ENCODE measurements at places on chromosomes 2 and 18.

GRCh38 chr2:235690809-235691450 lies 197.1 kb downstream of the AGAP1 start:
- no peak for DNase-seq

DNA sequence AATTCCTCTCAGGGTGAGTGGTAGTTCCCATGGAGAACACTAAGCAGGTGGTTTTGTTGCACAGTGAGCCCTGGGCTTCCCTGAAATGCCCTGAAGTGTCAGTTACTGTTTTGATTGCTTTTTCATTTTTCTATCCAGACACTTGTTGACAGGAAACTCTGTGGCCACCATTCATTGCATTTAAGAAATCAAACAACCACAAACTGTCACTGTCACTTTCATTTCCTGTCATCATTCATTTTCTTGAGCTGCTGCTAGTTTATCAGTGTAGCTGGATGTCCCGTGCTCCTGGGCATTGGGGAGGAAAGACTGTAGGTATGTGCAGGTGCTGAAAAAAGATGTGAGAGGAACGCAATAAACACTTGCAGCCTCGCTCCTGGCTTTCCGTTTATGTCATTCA lies 891.6 kb upstream of the ZEB2 start:
- no peak for DNase-seq

DNA sequence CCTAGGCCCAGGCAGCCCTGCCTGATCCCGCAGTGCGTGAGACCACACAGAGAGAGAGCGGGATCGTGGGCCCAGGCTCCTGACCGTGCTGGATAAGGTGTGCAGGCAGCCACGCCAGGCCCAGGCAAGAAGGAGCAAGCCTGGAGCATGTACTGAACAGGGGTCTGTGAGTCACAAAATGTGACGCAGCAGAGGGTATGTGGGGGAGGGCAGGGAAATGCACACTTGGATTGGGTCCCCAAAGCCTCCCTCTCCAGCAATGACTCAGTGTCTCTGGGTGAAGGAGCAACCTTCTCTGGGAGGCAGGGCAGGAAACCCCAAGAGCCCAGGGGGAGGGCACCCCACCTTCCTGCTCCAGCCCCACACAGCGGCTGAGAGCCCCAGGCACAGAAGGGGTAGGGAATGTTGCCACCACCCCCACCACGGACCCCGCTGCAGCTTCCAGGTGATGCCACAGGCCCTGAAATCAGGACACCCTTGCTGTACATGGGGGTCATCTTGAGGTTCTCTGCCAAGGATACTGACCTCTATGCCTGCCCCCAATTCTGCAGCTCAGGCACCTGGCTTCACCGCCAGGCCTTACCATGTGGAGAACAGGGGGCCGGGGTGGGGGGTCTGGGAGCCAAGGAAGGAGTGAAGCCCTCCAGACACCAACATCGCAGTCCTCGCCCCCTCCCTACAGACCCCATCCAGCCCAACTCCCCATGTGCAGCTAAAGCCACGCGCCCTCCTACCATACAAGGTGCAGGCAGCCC lies 1.3 kb upstream of the GPC1 start:
- DNase-seq, result no peak

GRCh38 chr18:62458346-62458745 lies 64.5 kb upstream of the ZCCHC2 start:
- no peak for DNase-seq

- no peak for DNase-seq
These were observed 185.0 kb downstream of the CTIF start for GRCh38 chr18:48723837-48724236.

DNA sequence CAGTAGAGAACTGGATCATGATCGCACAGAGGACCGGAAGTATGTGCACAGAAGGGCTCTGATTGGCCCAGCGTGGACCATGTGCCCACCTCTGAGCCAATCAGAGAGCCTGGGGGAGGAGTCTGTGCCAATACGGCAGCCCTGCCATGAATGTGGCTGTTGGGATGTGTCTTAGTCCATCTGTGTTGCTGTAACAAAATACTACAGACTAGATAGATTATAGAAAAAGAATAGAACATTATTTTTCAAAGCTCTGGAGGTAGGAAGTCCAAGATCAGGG lies 132.0 kb downstream of the NDUFA10 start:
- DNase-seq, result no peak

DNA sequence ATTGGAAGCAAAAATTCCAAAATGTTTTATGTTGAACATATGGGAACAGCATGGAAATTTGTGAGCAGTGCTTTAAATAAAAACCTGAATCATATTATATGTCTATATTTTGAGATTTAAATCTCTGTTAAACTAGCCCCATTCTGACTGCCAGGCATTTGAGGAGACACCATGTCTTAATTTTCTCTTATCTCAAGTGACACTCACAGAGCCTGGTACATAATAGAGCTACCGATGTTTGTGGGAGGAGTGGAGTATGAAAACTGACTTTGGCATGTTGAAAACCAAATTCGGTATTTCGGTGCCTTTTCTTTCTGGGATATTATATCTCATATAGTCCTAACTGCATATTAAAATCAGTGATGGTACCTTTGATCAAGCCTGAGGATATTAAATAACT lies 124.1 kb downstream of the PTPRM start:
- no peak for DNase-seq

DNA sequence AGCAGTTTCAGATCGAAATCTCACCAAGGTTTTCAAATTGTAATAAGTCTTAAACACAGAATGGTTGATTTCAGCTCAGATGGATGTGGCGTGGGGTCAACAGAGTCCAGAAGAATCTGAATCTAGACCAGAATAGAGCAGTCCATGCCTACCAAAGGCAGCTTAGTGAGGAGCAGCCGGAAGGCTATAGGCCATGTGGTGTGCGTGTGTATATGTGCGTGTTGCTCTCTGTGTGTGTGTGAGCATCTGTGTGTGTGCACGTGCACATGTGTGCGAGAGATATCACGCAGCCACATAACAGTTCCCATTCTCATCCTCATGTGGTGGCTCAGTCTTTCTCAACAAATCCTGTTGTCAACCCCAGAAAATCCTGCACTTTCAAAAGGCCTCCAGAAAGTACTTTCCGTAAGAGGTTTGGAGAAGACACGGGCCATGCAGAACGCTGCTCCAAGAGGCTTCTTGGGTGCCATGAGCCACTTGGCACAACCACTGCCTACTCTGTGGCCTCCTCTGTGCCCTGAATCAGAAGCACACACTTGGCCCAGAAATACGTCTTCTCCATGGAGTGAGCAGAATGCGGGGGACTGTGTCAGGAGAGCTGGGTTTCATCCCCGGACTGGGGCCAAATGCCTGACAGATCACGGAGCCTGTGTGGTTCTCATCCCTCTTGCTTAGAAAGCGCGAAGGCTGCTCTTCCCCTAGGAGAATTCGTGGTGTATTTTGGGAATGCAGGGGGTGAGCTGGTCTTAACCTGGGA lies 67.3 kb downstream of the ACKR3 start:
- no peak for DNase-seq

DNA sequence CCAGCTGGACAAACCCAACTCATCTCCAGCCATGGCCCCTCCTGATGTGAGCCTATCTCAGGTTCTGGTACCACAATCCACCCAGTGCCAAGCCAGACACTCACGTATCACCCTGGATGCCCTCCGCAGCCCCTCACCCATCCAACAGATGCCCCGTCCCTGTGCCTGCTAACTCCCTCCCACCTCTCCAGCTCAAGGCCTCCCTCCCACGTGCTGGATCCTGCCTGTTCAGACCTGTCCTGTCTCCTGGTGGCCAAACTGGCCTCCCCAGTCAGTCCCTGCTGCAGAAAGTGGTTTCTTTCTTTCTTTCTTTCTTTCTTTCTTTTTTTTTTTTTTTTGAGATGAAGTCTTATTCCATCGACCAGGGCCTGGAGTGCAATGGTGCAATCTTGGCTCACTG lies 86.2 kb downstream of the RRM2 start:
- DNase-seq, result no peak

DNA sequence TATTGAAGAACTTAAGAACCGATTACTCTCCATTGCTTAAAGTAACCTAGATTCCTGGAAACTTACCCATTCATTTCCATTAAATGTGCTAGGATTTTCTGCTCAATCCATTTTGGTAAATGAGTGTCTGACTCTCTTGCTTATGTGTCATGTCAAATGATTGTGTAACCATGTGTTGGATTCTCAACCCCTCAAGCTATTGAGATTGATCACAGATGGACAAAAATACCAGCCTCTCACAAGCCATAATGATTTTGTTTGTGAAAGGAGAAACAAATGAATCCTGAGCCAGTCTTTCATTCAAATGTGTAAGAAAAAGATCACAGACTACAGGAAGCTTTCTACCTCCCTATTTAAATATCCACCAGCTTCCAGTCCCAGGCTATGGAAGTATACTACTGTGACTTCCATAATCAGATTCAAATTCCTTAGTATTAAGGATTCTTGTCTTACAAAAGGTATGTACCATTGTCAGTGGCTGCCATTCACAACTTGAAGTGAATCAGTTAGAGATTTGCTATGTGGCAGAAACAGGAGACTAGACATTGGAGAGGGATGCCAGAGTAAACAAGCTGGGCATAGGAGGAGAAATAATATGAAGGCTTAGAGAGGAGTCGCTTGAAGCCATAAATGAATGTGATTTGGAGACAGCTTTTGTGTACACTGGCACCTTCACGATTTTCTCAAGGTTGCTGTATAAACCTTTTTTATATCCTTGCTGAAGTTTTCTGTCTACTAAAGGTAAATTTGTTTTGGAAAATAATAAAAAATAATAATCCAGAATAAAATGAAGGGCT lies 498.5 kb upstream of the SETBP1 start:
- DNase-seq, result no peak

- no peak for DNase-seq
These were observed 33.1 kb upstream of the METAP1D start for GRCh38 chr2:171966688-171967087.

- no peak for DNase-seq
These were observed 40.8 kb downstream of the MTERF4 start for GRCh38 chr2:241061275-241061674.

DNA sequence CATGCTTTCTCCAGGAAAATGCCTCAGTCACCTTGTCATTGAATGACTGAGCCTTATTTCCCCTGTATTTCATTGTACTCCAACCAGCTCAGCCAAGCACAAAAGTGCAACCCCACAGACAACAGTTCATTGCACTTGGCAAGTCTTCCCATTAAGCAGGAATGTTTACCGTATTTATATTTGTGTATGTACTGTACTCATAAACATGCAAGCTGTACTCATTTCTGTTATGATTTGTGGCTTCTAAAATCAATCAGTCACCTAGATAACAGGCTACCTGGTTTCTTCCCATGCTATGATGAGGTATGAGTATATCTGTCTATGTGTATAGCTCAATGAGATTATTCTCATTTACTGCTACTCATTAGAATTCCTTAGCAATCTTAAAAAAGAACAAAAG lies 505.5 kb upstream of the FAM98A start:
- DNase-seq, result no peak

- no peak for DNase-seq
These were observed 174.5 kb upstream of the HS6ST1 start for GRCh38 chr2:128492966-128493811.

DNA sequence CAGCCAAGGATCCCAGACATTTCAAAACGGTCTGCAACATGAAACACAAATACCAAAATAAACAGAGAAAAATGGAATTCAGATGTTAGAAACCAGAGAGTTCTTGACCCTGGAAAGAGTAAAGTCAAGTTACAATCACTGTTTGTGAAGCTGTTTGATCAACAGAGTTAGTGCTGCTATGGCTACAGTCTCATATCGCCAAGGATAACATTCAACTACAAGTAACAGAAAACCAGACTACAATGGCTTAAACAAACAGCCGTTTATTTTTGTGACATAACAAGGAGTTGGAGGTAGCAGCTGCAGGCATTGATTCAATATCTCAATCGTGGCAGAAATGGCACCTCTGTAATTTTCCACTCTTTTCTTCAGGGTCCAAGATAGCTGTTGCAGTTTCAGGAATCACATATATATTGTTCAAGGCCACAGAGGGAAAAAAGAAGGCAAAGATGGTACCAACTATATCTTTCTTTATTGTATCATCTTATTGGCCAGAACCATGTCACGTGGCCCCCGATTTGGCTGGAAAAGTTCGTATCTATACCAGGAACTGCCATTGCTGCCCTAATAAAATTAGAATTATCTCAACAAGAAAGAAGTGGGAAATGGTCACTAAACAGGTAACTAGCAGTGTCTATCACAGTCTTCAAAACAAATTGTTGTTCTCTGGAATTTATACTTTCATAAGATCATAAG lies 17.7 kb upstream of the HNRNPLL start:
- DNase-seq, result peak; percentile 48

GRCh38 chr2:88845772-88846661 lies 154.5 kb downstream of the RPIA start:
- DNase-seq, result no peak

- peak; percentile 38 for DNase-seq
These were observed 132.5 kb downstream of the SPHKAP start for GRCh38 chr2:228048838-228049490.

DNA sequence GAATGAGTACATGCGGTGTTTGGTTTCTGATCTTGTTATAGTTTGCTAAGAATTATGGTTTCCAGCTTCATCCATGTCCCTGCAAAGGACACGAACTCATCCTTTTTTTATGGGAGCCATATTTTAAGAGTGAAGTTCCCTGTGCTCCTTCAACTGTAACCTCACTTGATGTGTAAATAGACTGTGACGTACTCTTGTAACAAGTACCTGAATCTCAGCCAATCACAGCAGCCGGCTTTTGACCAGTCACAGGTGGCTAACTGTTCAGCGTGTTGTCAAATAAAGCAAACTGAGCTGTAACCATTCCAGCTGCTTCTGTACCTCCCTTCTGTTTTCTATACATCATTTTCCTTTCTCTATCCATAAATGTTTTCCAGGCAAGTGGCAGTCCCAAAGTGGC lies 774.3 kb upstream of the HS6ST1 start:
- DNase-seq, result peak; percentile 14

GRCh38 chr2:127525691-127526131 lies 578 bp downstream of the IWS1 start:
- peak; percentile 3 for DNase-seq

GRCh38 chr2:149858901-149859634 lies 271.5 kb upstream of the MMADHC start:
- DNase-seq, result no peak

GRCh38 chr2:156492979-156493378 lies 56.8 kb downstream of the GPD2 start:
- DNase-seq, result no peak

DNA sequence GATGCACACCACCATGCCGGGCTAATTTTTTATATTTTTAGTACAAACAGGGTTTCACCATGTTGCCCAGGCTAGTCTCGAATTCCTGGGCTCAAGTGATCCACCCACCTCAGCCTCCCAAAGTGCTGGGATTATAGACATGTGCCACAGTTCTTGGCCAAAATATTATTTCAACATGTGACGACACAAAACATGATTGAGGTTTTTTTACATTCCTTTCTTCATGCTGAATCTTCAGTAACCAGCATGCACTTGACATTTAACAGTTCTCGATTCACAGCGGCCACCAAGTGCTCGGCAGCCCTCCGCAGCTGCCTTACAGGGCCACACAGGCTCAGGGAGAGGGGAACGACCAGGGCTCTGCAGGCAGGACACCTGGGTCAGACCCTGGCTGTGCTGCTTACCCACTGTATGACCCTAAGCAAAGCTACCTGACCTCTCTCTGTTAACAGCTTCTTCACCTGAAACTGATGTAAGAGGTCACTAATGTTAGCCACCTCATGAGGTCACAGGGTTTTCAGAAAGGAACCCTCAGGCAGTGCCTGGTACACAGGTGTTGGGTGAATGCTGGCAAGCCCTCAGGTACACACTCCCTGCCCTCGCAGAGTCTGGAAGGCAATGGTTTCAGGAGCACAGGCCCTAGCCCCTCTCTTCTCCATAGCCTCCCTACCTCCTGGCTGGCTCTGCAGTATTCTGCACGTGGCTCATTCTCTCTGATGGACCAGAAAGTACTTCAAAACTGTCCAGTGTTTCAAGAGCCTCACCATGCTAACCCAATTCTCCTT lies 25.7 kb downstream of the TUBB6 start:
- no peak for DNase-seq

All from NCI-H774 (cell line).